CD4-positive, alpha-beta T cell treated with Interleukin-2 at 100 ng/mL for 4 hours (primary cell): ENCODE measurements at places on chromosomes 12 and 14.

DNA sequence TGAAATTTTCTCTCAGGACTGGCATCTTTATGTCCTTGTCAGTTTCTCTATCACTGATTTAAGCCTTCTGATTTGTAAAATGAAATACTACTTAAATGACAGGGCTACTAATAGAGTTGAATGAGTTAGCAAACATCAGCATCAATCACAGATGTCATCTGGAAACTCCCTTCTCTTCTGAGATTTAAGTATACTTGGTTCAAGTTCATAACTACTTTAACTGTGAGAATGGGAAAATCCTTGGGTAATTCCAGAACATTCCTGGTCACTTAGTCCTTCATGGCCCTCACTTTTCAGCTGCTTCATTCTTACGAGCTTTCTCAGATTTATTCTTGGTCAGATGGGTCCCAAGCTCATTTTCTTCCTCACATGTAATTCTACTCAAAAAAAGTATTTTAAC lies 1655.3 kb upstream of the FLRT2 start:
- DNase-seq, result no peak

DNA sequence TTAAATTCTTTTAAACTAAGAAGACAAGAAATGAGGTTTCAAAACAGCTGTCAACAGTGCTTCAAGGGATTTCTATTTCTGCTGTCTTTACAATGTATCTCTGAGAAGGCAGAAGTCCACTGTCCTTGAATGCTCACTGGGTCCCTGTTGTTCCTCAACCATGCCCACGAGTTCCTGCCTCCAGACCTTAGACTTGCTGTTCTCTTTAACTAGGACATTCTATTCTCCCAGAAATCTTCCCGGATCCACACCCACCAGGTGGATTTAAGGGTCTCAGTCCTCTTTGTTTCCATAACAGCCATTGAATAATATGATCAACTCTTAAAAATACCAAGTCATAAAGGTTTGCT lies 6.7 kb upstream of the SLC41A2 start:
- no peak for DNase-seq

GRCh38 chr14:30550335-30550734 lies 8.6 kb upstream of the G2E3 start:
- DNase-seq, result no peak

- no peak for DNase-seq
These were observed 51.1 kb downstream of the EMP1 start for GRCh38 chr12:13247596-13247995.

- no peak for DNase-seq
These were observed 5.5 kb downstream of the DUSP6 start for GRCh38 chr12:89346741-89347324.

- DNase-seq, result no peak
These were observed 41.7 kb upstream of the DLK1 start for GRCh38 chr14:100684961-100685360.

- DNase-seq, result no peak
These were observed 1.4 kb downstream of the NFYB start for GRCh38 chr12:104136577-104136976.

GRCh38 chr14:69680297-69680696 lies 68.9 kb downstream of the SUSD6 start:
- DNase-seq, result no peak

DNA sequence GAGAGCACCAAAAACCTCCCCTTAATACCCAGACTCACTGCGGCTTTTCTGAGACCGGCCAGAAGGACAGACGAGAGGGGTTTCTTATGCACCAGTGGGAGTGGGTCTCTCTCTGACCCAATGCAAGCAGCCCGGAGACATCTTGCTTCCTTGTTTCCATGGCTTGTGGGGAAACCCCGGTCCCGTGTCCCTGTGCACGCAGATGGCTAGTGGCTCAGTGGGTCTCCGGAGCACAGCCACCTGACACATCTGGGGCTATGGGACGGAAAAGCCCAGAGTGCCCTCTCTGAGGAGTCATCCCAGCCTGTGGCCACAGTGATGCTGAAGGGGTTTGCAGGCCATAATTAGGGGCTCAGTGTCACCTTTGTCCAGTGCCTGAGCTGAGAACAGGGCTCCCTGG lies 197.6 kb downstream of the PHETA1 start:
- no peak for DNase-seq

- no peak for DNase-seq
These were observed 55.0 kb downstream of the C14orf132 start for GRCh38 chr14:96094211-96094610.

- no peak for DNase-seq
These were observed 28.2 kb upstream of the RIMBP2 start for GRCh38 chr12:130744274-130744673.

DNA sequence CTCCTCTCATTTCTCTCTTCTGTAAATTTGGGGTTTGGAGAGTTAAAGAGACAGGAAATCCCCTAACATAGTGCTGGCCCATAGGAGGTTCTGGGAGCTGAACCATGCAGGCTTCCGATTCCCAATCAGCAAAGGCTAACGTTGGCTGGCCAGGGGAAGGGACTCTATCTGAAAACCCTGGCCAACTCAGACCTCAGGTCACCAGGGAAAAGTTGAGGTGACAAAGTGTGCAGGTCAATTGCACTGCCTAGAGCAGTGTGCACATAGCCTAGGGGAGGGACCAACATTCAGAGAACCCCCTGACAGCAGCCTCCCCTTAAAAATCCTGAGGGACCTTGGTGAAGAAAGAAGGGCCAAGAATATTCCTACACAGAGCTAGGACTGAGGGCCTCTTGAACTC lies 38.9 kb downstream of the TTC7B start:
- no peak for DNase-seq

GRCh38 chr12:62736596-62736995 lies 198.4 kb downstream of the PPM1H start:
- no peak for DNase-seq

DNA sequence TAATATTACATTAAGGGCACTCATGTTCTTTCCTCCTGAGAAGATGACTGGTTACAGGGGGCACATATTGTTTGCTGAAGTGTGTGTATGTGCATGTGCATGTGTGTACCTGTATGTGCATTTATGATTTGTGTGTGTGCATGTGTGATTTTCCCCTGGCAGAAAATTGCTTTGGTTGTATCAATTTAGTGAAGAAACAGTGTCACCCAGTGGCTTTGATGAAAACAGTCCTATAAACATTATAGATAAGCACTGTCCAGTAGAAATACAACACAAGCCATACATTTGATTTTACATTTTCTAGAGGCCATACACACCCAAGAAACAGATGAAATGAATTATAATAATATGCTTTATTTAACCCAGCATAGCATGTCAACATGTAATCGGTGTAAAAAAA lies 8.6 kb downstream of the PDE3A start:
- DNase-seq, result no peak

GRCh38 chr12:87812681-87813080 lies 216.5 kb downstream of the C12orf50 start:
- no peak for DNase-seq

DNA sequence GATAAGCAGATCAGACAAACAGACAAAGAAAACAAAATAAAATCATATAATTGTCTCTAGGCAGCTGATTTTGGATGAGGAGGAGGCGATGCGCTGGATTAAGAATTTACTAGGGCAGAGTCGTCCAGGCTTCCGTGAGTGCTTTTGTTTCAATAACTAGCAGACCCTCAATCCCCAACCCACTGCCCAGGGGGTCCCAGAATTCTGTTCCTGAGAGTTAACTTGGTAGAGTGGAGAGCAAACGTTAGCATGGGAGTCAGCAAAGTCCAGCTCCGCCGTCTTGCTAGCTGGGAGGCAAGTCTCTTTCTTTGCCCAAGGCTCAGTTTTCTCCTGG lies 95.5 kb upstream of the TBX5 start:
- DNase-seq, result no peak

DNA sequence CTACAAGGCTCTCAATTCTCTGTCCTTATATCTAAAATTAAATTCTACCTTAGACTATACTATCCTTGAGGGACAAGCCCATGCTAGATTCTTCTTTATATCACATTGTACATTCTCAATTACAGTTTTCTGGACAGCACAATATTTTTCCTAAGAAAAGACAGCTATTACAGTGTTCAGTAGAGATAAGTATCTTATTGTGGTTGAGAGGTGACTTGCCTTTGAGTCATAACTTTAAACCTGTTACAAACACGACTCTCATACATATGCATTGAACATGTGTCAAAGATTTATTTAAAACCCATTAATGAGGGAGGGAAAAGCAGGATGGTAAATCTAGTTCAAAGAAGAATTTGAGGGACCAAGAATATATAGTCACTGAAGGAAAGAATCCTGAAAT lies 61.1 kb downstream of the TPH2 start:
- DNase-seq, result no peak

GRCh38 chr14:54189748-54190354 lies 207.0 kb upstream of the CDKN3 start:
- no peak for DNase-seq

DNA sequence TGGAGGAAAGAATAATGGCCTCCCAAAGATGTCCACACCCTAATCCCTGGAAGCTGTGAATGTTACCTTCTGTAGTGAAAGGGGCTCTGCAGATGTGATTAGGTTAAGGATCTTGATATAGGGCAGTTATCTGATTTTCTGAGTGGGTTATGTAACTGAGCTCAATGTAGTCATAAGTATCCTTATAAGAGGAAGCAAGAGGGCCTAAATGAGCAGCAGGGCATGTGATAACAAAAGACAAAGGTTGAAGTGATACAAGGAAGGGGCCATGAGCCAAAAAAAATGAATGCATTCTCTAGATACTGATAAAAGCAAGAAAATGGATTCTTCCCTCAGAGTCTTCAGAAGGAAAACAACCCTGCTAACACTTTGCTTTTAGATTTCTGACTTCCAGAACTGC lies 78.8 kb downstream of the OSBPL8 start:
- no peak for DNase-seq

DNA sequence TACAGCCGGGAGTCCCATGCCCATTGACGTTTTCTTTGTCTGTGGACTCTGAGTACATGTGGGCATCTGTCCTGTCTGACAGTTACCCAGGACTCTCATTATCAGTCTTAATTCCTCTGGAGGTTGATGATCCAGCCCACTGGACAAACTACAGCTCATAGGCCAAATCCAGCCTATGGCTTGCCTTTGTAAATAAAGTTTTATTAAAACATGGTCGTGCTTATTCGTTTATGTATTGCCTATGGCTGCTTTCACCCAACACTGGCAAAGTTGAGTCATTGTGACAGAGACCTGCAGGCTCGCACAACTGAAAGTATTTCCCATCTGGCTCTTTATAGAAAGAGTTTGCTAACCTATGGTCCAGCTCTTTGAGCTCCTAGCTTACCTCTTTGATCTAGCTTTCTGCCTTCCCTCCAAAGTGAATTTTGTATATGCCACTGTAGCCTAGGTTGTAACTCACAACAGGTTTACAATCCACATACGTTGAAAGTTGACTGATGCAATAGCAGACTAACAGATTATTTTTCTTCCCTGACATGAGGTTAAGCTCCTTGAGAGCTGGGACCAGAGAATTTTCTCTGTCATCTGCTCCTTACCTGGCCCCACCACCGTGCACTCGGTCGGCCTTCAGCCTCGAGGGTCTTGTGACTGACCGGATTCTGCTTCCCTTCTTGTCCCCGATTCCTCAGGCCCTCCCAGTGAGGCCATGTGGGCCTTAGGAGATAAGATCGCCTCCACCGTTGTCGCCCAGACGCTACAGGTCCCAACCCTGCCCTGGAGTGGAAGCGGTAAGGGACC lies 57.3 kb downstream of the ACACB start:
- DNase-seq, result no peak

DNA sequence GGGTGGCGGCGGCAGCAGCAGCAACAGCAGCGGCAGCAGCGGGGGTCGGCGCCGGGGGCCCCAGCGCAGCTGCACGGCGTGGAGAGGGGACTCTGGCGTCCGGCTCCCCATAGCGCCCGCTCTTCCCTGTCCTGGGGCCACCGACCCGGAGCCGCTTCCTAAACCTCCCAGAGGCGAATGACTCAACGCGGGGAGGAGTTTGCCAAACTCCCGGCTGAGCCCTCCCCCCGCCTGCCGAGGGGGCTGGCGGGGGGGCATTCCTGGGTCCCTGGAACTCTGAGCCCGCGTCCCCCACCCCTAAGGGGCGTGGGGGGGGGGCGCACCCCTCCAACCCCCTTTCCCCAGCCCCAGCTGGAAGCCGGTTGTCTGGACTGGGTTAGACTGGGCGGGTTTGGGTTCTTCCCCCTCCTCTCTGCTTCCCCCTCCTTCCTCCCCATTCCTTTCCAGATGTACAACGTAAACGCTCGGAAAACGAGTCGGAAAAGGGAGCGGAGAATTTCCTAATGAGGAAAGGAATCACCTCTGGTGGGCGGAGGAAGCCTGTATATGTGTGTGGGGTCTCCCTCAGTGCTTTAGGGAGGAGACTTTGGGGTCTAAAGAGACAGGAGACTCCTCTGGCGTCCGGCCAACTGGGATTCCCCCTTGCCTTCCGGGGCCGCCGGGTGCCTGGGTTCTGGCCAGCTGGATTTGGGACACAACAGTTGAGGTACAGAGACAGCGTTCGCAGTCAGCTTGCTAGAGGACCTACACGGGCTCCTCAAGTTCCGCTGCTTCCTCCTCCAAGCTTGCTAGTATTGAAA lies at the start of gene ITGA5:
Gene ITGA5 (minus strand): TSS at position 179 of the 800 bp plus-strand sequence. CDS start 68 bp downstream, at position 111.
- DNase-seq, result peak; percentile 50

DNA sequence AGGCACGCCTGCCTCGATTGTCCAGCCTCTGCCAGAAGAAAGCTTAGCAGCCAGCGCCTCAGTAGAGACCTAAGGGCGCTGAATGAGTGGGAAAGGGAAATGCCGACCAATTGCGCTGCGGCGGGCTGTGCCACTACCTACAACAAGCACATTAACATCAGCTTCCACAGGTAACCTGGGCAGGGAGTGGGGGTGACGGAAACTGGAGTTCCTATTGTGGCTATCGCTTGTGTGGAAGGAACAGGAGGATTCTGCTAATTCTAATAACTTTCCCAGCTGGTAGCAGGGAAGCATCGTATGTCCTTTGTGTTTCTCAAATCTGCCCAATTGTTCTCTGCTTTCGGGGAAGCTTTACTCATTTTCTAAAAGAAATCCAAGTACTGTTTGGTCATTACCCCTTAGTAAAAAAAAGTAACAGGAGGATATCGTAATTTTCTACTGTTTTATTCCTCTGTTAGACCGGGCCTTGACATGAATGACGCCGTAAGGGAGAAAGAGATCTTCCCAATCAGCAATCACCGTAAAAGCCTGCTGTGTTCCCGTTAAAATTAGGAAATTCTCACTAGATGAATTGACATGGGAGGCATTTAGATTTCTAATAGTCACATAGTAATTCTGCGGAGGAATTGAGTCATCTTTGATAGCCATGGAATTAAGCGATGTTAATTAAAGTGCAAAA lies 449 bp downstream of the THAP2 start:
- DNase-seq, result no peak

DNA sequence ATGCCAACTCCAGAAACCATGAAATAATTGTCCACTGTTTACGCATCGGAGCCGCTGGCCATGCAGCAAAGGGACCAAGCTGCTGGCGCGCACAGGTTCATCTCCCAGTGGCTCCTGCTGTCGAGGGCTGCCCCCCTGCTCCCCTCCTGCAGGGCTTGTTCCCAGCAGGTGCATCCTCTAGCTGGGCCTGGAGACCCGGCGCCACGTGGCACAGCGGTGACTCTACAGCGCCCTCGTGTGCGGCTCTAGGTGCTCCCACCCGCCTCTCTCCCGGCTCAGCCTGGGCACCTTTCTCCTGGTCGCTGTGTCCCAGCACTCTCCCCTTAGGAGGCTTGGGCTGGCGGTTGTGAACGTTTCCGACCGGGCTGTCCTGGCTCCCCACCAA lies 37.5 kb upstream of the INF2 start:
- DNase-seq, result no peak

- no peak for DNase-seq
These were observed 17.2 kb upstream of the AKAP5 start for GRCh38 chr14:64447876-64448670.

- DNase-seq, result no peak
These were observed 15.9 kb downstream of the PLEKHG3 start for GRCh38 chr14:64720131-64720576.

- peak; percentile 5 for DNase-seq
These were observed 31.5 kb downstream of the CFL2 start for GRCh38 chr14:34682787-34683321.

GRCh38 chr12:15712823-15713660 lies 76.1 kb downstream of the EPS8 start:
- no peak for DNase-seq
